ENCODE measurements at places on chromosomes 6 and 20. TPM values are rescaled to one million over a fixed set of nuclear protein-coding genes. Genes with fewer than 3 reads are reported as not detected.

ENTPD6 gene
- 30.8 TPM for total RNA-seq

NHLRC1 gene
- 1.9 TPM for total RNA-seq

HS3ST5 gene
- total RNA-seq = not detected

SCUBE3 gene
- 2.9 TPM for total RNA-seq
